Adrenal gland (tissue), 19 donors: ENCODE measurements at places on chromosomes 1 and 21. TPM values are rescaled to one million over a fixed set of nuclear protein-coding genes. Genes with fewer than 3 reads are reported as not detected.

The POU3F1 gene
- 3.6 TPM for total RNA-seq

The RAB3GAP2 gene
- 41.1 TPM for total RNA-seq

The PRELP gene
- total RNA-seq, result 16.5 TPM

- DNase-seq, result no peak
These were observed 59.5 kb upstream of the TLR5 start for GRCh38 chr1:223202376-223203033.

DNA sequence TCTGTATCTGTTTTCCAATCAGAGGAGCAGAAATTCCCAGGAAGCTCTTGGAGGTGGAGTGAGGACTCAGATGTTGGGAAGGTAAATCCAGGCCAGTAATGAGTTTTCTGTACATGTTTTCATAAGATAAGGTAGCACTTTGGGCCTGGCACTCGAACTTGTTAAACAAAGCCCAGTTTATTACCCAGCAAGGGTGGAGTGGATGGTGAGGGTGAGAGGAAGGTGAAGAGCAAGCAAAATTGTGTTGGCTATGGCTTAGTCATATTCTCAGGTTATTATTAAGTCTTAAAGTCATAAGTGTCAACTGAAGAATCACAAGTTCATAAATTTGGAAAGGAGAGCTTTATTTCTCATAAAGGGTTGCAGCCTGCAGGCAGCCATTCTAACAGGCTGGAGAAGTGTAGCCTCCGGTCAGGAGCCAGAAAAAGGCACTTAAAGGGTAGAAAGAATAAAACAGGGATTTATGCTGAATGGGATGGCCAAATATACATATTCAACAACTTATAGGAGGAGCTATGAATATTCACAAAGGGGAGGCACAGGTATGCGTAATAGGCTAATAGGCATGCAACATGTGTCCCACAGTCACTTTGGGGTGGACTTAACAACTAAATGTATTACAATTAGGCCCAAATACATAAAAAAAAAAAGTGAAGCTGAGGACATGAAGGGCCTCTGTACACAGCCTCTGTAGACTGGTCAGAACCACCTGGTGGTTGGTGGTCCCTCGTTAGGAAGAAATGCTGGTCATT, 523.9 kb downstream of the LMO4 start:
- DNase-seq, result no peak

GRCh38 chr1:46188295-46189030, 9.8 kb downstream of the POMGNT1 start:
- no peak for DNase-seq
